ENCODE measurements at places on chromosomes 4 and X. TPM values are rescaled to one million over a fixed set of nuclear protein-coding genes. Genes with fewer than 3 reads are reported as not detected.
A peak's percentile ranks its signal among the peaks of the same experiment; 100 is the strongest.

Gene CENPVL1
- not detected for total RNA-seq

Gene NEIL3
- total RNA-seq, result 6.1 TPM

DNA sequence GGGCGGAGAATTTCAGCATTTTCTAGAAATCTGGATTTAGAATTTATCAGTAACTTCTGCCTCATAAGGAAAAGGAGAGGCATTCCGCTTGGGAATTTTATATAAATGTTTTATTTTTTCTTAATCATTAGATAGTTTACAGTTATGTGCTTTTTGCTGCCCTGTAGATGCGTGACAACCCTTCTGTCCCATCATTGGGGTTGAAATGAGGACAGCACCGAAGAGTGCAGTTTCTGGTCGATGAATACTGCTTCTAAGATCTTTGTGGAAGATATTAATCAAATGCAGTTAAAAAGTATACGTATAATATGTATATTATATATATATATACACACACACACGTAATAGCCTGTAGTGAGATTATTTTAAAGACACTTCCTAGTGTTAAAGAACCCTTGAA lies 1.5 kb downstream of the RBPJ start:
- H3K4me3 ChIP-seq, result peak overlapping the region; percentile 61
- no peak for DNase-seq
- H3K27me3 ChIP-seq, result no peaks in the 10 kb centered on the region
- H3K4me1 ChIP-seq, result no peaks in the 10 kb centered on the region

DNA sequence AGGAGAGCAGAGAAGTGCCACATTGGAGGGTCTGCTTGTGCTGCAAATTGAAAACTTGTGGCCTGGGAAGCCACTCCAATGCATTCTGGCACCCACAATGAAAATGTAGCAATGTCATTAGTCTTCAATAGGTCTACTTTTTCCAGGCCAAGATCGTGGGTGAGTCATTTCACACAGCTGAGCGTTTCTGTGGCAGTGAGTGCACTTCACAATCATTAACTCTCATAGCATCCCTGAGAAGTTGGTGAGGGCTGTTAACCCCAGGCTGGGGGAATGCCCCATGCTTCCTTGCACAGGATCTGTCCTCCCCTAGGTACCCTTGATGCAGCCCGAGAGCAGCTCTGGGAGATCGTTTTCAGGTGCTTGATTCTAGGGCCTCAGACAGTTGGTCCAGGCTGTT lies 196.8 kb upstream of the ATP6AP2 start:
- DNase-seq, result no peak
- no peak overlapping the region for H3K4me3 ChIP-seq
- H3K4me1 ChIP-seq, result no peaks in the 10 kb centered on the region
- no peak overlapping the region for H3K27ac ChIP-seq

Gene DDX53
- total RNA-seq, result not detected

Gene FGB
- 0.13 TPM for total RNA-seq

GRCh38 chr4:118285931-118286330 lies 66.9 kb downstream of the PRSS12 start:
- H3K4me1 ChIP-seq, result no peaks in the 10 kb centered on the region
- no peak overlapping the region for H3K27ac ChIP-seq
- H3K27me3 ChIP-seq, result no peaks in the 10 kb centered on the region
- no peak for DNase-seq
- no peaks in the 10 kb centered on the region for H3K36me3 ChIP-seq

Gene PRDM5
- total RNA-seq, result 9.3 TPM

DNA sequence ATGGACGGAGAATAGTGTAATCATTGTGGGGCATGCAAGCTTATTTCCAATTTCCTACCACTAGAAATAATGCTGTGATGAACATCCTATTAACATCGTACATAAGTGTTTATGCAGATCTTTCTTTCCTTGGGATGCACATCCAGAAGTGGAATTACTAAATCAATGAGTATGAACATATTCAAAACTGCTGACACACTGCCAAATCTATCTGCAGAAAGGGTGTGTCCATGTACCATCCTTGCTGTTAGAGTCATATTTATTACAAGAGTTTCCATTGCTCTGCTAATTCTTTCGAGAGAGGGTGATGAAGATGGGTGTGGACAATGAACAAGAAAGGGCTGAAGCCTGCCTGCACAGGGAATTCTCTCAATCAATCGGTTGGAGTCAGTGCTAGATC lies 82.6 kb downstream of the GPC4 start:
- no peak overlapping the region for H3K27ac ChIP-seq
- no peaks in the 10 kb centered on the region for H3K27me3 ChIP-seq
- H3K4me3 ChIP-seq, result no peak overlapping the region

- no peak for DNase-seq
- H3K4me1 ChIP-seq, result no peaks in the 10 kb centered on the region
- no peaks in the 10 kb centered on the region for H3K27me3 ChIP-seq
Observed at GRCh38 chr4:140153419-140153717, 616 bp downstream of the MAML3 start.

- no peak for DNase-seq
- no peaks in the 10 kb centered on the region for H3K36me3 ChIP-seq
- H3K27ac ChIP-seq, result no peak overlapping the region
- no peaks in the 10 kb centered on the region for H3K27me3 ChIP-seq
- no peaks in the 10 kb centered on the region for H3K4me1 ChIP-seq
- H3K4me3 ChIP-seq, result no peak overlapping the region
Observed at GRCh38 chr4:170106900-170107299, 17.1 kb upstream of the AADAT start.

DNA sequence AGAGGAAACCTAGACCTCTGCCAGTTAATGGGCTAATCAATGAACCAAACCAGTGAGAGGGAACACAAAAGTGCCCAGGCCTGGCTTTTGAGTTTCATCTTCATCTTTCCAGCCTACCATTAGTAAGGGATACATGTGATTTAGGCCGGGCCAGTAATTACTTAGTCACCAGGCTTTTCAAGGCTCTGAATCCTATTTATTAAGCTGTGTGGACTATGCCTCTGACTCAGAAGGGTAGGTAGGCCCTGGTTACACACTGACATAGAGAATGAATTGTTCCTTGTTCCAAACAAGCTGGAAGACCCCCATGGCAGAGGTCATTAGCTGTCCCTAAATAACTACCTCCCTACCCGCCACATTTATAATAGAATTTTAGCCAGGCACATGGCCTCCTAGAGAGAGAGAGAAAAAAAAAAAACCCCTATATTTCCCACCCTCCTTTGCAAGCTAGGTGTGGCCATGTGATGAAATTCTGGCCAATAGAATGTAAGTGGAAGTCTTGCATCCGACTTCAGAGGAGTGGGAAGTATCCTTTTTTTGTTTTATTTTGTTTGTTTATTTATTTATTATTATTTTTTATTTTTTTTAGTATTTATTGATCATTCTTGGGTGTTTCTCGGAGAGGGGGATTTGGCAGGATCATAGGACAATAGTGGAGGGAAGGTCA lies 112.3 kb upstream of the BCOR start:
- no peaks in the 10 kb centered on the region for H3K27me3 ChIP-seq
- no peaks in the 10 kb centered on the region for H3K4me1 ChIP-seq
- no peaks in the 10 kb centered on the region for H3K36me3 ChIP-seq
- H3K4me3 ChIP-seq, result no peak overlapping the region

Gene SPANXN4
- total RNA-seq, result not detected

Gene SLC35A2
- total RNA-seq, result 57.8 TPM

- H3K36me3 ChIP-seq, result no peaks in the 10 kb centered on the region
- no peak for DNase-seq
- no peaks in the 10 kb centered on the region for H3K4me1 ChIP-seq
- no peak overlapping the region for H3K27ac ChIP-seq
- no peak overlapping the region for H3K4me3 ChIP-seq
Observed at GRCh38 chrX:145843146-145843904, 25.7 kb downstream of the SLITRK2 start.

- no peak overlapping the region for H3K27ac ChIP-seq
- no peak overlapping the region for H3K4me3 ChIP-seq
- no peaks in the 10 kb centered on the region for H3K27me3 ChIP-seq
- H3K4me1 ChIP-seq, result no peaks in the 10 kb centered on the region
- H3K36me3 ChIP-seq, result no peaks in the 10 kb centered on the region
Observed at GRCh38 chr4:37517326-37517725, 168.8 kb downstream of the RELL1 start.

DNA sequence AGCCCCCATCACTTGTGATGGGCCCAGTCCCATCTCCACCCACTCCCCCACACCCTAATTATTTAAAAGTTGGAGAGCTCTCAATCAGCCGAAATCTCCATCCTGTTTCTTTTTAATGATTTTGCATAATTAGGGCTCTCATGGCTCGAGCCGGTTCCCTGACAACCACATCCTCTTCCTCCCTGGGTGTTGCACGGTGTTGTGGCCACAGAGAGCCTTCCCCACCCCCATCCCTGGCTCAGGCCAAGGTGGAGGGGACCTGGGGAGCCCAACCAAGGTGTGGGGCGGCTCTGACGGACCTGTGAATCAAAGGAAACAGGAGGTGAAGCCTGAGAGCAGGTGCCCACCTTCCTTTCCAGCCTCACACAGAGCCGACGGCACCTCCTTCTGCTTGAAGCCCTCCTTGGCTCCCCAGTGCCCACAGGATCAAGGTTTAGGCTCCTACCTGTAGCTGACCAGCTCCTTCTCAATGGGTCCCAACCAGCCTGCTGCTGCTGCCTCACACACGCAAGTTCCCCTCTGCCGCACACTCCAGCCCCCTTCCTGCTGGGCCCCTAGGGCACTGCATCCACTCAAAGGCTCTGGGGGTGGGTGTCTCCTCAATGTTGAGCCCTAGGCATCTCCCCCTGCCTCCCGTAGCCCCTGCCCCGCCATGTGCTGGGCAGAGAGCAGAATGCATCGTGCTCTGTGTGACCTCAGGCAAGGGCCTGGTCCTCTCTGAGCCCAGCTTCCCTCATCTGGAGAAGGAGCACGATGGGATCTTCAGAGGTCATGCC lies 68.7 kb downstream of the WFS1 start:
- H3K4me1 ChIP-seq, result no peaks in the 10 kb centered on the region
- no peaks in the 10 kb centered on the region for H3K36me3 ChIP-seq
- H3K27ac ChIP-seq, result no peak overlapping the region
- no peak for DNase-seq
- H3K4me3 ChIP-seq, result no peak overlapping the region

- no peaks in the 10 kb centered on the region for H3K4me1 ChIP-seq
- no peaks in the 10 kb centered on the region for H3K27me3 ChIP-seq
- H3K4me3 ChIP-seq, result no peak overlapping the region
- no peak for DNase-seq
Observed at GRCh38 chr4:125115941-125116340, 198.8 kb upstream of the FAT4 start.

DNA sequence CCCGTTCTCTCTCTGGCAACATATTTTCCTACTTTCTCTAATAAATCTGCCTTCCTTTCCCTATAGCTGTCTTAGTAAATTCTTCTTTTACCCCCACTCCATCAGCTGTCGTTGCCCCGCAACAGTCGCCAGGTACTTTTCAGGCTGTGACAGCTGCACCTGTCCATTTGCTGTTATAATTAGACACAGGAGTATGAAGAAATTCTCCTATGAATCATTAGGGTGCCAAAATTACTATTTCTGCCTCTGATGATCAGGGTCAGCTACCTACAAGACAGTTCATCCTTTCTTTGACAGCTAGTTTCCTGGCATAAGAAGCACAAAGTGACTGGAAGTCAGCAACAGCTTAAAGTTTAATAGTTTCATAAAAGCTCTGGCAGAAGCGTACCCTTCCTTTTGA lies 19.5 kb upstream of the GALNTL6 start:
- H3K4me1 ChIP-seq, result no peaks in the 10 kb centered on the region
- no peak for DNase-seq
- no peak overlapping the region for H3K4me3 ChIP-seq

DNA sequence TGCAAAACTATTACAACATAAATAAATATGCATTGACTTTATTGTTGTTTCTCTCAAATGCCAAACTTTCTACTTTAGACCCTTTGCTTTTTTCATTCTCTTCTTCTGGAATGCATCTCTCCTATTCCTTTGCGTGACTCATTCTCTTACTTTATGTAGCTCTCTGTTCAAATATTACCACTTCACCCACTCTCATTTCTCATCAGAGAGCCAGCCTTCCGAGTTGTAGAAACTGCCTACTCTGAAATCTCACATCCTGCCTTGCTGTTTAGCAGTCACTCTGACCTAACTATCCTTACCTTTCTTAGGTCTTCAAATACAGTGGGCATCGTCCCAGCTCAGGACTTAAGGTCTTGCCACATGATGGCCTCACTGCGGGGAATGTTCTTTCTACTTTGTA lies 143.5 kb downstream of the GALNTL6 start:
- no peak overlapping the region for H3K27ac ChIP-seq
- no peaks in the 10 kb centered on the region for H3K36me3 ChIP-seq
- no peaks in the 10 kb centered on the region for H3K4me1 ChIP-seq
- no peak overlapping the region for H3K4me3 ChIP-seq
- H3K27me3 ChIP-seq, result no peaks in the 10 kb centered on the region

Gene SUPT20HL2
- total RNA-seq, result not detected

- H3K27ac ChIP-seq, result no peak overlapping the region
- peak overlapping the region; percentile 71 for H3K4me3 ChIP-seq
- H3K36me3 ChIP-seq, result no peaks in the 10 kb centered on the region
- H3K27me3 ChIP-seq, result no peaks in the 10 kb centered on the region
- no peak for DNase-seq
Observed at GRCh38 chr4:147682755-147683154, 1.2 kb downstream of the PRMT9 start.

DNA sequence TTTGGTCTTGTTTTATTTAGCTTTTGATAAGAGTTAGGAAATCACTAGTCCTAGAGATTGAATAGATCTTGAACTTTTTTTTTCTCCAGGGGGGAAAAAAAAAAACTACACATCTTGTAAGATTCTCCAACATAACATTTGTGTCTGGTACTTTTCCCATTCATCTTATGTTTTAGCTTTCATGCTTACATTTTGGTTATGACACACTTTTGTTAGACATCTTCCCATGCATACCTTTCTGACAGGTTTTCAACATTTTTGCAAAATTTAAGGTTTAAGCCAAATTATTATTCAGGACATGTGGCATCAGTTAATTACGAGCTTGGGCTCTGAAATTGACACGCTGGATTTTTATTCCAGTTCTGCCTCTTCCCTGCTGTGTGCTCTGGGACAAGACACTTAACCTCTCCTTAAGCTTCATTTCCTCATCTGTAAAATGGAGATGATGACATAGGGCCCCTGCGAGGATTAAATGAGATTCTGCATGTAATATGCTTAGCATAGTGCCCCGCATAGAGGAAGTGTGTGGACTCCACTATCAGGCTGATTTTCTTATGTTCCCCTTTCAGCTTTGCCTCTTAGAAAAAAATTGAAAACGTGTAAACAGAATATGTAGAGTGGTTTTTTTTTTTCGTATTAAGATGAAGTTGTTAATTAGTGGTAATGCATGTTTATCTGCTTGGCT lies 5.3 kb downstream of the KIT start:
- no peak overlapping the region for H3K4me3 ChIP-seq
- H3K27me3 ChIP-seq, result peaks cover 5% of the 10 kb centered on the region
- no peaks in the 10 kb centered on the region for H3K4me1 ChIP-seq
- no peaks in the 10 kb centered on the region for H3K36me3 ChIP-seq

GRCh38 chrX:19824603-19825002 lies 62.8 kb downstream of the SH3KBP1 start:
- H3K36me3 ChIP-seq, result no peaks in the 10 kb centered on the region
- no peak overlapping the region for H3K27ac ChIP-seq
- H3K4me3 ChIP-seq, result no peak overlapping the region
- H3K4me1 ChIP-seq, result no peaks in the 10 kb centered on the region
- H3K27me3 ChIP-seq, result no peaks in the 10 kb centered on the region

Gene GPR173
- total RNA-seq, result 1.2 TPM

Gene NSD2
- 176 TPM for total RNA-seq

All from colonic mucosa (tissue), 4 donors.